ENCODE measurements at places on chromosomes 11 and 22. TPM values are rescaled to one million over a fixed set of nuclear protein-coding genes. Genes with fewer than 3 reads are reported as not detected.

Gene FAT3
- total RNA-seq = not detected

Gene CRYBB3
- not detected for total RNA-seq

DNA sequence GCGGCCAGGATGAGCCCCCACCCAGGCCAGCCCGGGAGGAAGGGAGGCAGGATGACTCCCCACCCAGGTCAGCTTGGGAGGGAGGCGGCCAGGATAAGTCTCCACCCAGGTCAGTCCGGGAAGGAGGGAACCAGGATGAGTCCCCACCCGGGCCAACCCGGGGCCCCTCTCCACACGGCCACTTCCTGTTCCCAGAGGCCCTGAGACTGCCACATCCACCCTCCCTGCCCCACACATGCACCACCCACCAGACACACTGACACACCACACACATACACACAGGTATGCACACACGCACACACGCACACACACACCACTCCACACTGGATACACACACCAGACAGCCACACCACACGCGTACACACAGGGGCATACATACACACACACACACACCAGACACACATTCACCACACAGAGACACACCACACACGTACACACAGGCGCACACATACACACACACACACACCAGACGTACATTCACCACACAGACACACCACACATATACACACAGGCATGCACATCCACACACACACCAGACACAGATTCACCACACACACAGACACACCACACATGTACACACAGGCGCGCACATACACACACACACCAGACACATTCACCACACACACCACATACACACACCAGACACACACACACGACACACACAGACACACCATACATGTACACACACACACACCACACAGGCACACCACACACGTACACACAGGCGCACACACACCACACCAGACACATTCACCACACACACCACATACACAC is 84.9 kb upstream of the PRR5 start:
- DNase-seq = no peak

DNA sequence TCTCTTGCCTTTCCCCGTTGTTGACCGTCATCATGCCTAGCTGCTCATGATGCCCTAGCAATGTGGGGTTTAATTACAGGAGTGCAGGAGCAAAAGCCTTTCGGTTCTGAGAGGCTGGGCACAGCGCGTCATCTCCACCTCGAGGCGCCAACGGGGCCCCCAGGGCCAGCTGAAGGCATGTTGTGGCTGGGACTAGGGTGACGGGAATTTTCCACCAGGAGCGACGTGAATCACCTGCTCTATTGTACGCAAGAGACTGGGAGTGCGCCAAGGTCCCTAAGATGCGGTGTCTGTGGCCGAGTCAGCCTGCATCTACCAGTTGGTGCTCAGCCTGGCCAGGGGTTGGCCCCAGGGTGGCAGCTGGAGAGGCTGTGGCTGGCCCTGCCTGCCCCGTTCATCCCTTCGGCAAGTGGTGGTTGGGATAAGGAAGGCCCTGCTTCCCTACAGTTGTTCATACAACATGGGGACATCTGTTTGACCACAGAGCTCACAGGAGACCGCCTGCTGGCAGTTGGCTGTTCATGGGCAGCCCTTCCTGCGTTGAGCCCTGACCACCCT is 1175.6 kb downstream of the BRD1 start:
- DNase-seq = no peak

Gene PRMT3
- 24.4 TPM for total RNA-seq

- DNase-seq = no peak
Measured at GRCh38 chr11:46492532-46492931, 101.0 kb upstream of the CHRM4 start.

- DNase-seq = no peak
Measured at GRCh38 chr11:120511820-120512738, 531 bp downstream of the GRIK4 start.

DNA sequence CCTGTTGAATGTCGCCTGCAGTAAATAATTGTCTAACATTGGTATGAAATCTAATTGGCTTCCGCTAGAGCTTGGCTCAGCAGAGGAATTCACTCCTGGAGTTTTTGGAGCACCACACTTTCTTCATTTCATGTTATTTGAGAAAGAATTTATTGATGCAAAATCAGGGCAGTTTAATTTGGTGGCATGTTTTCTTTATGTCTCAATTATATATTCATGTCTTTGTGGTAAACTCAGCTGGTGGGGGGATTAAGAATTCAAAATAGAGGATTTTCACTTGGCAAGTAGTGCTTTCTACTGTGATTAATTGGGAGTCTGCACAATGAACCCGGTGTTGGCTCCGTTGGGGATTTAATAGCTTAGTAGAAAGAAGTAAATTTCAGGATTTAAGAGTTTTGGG is 784.4 kb downstream of the NTM start:
- DNase-seq = no peak

Gene BACE1-AS
- total RNA-seq = 4.5 TPM

GRCh38 chr11:20080032-20080685 is 80.1 kb downstream of the DBX1 start:
- no peak for DNase-seq

Gene OR51E1
- not detected for total RNA-seq

DNA sequence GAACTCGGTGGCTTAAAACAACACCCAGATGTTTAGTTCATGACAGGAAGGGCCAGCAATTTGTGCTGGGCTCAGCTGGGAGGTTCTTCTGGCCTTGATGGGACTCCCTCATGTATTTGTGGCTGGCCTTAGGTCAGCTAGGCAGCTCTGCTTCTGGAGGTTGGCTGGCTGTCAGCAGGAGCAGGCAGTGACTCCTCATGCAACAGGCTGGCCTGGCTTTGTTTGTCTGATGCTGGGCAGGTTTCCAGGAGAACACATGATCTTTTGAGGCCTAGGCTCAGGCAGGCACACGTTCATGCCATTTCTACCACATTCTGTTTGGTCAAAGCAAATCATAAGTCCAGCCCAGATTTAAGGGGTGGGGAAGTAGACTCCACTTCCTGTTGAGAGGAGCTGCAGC is 571.2 kb downstream of the TBC1D22A start:
- no peak for DNase-seq

DNA sequence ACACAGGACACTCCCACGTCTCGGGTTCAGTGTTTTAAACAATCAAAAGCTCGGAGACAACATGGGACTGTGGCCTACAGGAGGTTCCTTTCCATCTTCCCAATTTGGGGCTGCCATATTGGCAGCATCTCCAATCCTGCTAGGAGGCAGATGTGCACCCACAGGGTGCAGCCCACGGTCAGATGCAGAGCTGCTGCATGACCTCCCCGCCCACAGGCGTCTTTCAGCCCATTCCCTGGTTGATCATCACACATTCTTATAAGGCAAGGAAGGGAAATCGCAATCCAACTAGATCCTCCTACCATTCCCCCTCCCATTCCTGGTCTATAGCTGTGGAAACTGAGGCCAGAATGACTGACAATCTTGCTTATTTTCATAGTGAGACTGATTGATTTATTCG is 121.4 kb downstream of the MICAL3 start:
- DNase-seq = no peak

GRCh38 chr22:26281941-26282340 is 112.7 kb downstream of the SEZ6L start:
- DNase-seq = no peak

DNA sequence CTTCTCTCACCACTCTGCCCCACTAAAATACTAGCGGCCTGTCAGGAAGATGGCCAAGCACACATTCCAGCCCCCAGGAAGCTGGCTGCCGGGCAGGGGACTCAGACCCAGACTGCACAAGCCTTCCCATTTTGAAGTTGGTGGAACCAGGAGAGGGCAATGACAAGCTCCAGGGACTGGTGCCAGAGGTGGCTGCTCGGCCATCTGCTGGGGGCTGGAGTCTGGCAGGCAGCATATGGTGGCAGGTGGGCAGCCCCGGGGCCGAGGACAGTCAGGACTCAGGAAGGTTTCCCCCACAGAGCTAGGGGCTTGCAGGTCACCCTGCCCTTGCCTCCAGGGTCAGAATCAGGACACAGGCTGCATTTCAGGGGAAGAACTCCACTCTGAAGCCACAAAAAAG is 22.6 kb downstream of the KCNJ5 start:
- no peak for DNase-seq

- no peak for DNase-seq
Measured at GRCh38 chr11:126197277-126197939, 14.0 kb downstream of the RPUSD4 start.

DNA sequence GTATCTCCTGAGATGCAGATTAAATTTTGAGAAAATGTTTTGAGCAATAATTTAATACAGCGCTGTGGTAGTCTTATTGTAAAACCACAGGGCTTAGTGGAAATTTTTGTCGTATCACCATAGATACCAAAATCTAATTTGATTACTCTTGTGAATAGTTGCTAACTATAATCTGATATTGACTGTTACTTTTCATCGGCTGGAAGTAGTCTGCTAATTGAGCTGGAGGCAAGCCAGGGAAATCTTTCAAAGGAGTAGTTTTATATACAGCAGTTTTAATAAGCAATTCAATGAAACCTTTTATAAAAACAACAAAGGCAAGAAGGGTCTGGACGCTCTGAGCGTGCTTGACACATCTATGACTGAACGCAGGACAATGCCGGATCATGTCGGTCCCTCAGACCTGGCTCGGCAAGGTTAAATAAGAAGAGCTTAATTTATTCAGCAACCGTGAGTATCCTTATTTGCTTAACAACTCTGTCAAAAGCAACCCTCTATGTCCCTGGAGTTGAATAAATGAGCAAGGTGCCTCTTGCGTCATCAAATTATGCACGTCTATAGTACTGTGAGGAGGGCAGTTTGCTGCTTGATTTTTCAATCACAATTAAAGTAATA is 121.2 kb downstream of the NCAM1 start:
- DNase-seq = no peak

Gene ZNF280B
- total RNA-seq = 2.7 TPM

GRCh38 chr22:25083807-25084200 is 115.9 kb upstream of the CRYBB3 start:
- no peak for DNase-seq

DNA sequence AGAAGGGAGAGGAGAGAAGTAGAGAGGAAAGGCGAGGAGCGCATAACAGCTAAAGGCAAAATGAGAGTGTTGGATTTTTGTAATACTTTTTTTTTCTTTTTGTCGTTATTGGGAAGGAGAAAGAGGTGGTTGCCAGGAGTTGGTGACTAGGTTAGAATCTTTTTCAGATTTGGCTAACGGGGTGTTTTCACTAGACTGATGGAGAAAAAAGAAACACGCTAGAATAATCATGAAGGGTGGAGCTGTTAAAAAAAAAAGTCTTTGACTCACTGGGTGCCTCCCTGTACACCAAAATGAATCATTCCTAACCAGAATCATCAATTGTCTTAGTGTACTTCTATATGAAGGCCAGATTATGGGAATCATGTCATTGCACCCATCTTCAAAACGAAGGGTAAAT is 12.7 kb downstream of the BLID start:
- no peak for DNase-seq

Data from activated CD8-positive, alpha-beta memory T cell treated with anti-CD3 and anti-CD28 coated beads, Interleukin-2, amount 10 ng/mL, durations not matched to agents 7 days and 5 days (primary cell).